Cardiac atrium fibroblast (primary cell): ENCODE measurements at places on chromosomes 13 and 19. TPM values are rescaled to one million over a fixed set of nuclear protein-coding genes. Genes with fewer than 3 reads are reported as not detected.

The ADGRE1 gene
- total RNA-seq, result not detected in 2 replicates

The KLK15 gene
- not detected in 2 replicates for total RNA-seq

The SWSAP1 gene
- total RNA-seq, result 0.18 and 1.3 TPM in 2 replicates

The NUCB1 gene
- total RNA-seq, result 580 and 629 TPM in 2 replicates

The MAG gene
- total RNA-seq, result not detected in 2 replicates

The ZNF43 gene
- 3.1 and 4.7 TPM in 2 replicates for total RNA-seq

The NOTCH3 gene
- total RNA-seq, result 143 and 213 TPM in 2 replicates

The KCNJ14 gene
- total RNA-seq, result 0.36 and 0.49 TPM in 2 replicates

The JAK3 gene
- 13.8 and 17.3 TPM in 2 replicates for total RNA-seq

The ERCC1 gene
- total RNA-seq, result 84.8 and 90.9 TPM in 2 replicates

The ZNF729 gene
- total RNA-seq, result not detected in 2 replicates

The IFT88 gene
- total RNA-seq, result 4.7 and 7.9 TPM in 2 replicates

The FFAR2 gene
- total RNA-seq, result not detected in 2 replicates

The ZNF547 gene
- total RNA-seq, result 3.1 and 5.0 TPM in 2 replicates

The KLK4 gene
- total RNA-seq, result not detected in 2 replicates

The FGF22 gene
- not detected in 2 replicates for total RNA-seq

The TMEM190 gene
- total RNA-seq, result not detected in 2 replicates

The IQCN gene
- 0.81 and 2.0 TPM in 2 replicates for total RNA-seq

The TUBA3C gene
- not detected in 2 replicates for total RNA-seq

The IPO5 gene
- 169 and 178 TPM in 2 replicates for total RNA-seq

The ZNRF4 gene
- total RNA-seq, result not detected in 2 replicates

The C19orf81 gene
- total RNA-seq, result not detected in 2 replicates

The LYL1 gene
- 0.36 and 3.6 TPM in 2 replicates for total RNA-seq

The ZSCAN22 gene
- total RNA-seq, result 1.9 and 2.0 TPM in 2 replicates

The TYROBP gene
- total RNA-seq, result not detected in 2 replicates

The IGSF23 gene
- total RNA-seq, result not detected in 2 replicates

The ZNF135 gene
- 2.7 and 2.9 TPM in 2 replicates for total RNA-seq

The UGGT2 gene
- total RNA-seq, result 38.1 and 49.6 TPM in 2 replicates

The CD33 gene
- total RNA-seq, result not detected in 2 replicates

The CXCL17 gene
- total RNA-seq, result not detected in 2 replicates

The SELENOV gene
- total RNA-seq, result not detected in 2 replicates

The ZNF571 gene
- total RNA-seq, result 0.97 and 1.6 TPM in 2 replicates

The CD22 gene
- total RNA-seq, result not detected in 2 replicates

The COMMD6 gene
- 28.5 and 67.0 TPM in 2 replicates for total RNA-seq

The SERPINE3 gene
- total RNA-seq, result not detected in 2 replicates

The KPTN gene
- total RNA-seq, result 3.7 and 9.0 TPM in 2 replicates

The SCGB2B2 gene
- total RNA-seq, result 5.2 TPM in 1 of 2 replicates, not detected in the other

The ZNF850 gene
- total RNA-seq, result 2.3 and 2.8 TPM in 2 replicates

The CCDC106 gene
- total RNA-seq, result 8.5 and 20.3 TPM in 2 replicates

The CBLC gene
- not detected in 2 replicates for total RNA-seq

The PSMC4 gene
- 94.4 and 110 TPM in 2 replicates for total RNA-seq

The ATP7B gene
- total RNA-seq, result 5.2 and 6.0 TPM in 2 replicates

The ZNF91 gene
- total RNA-seq, result 10.8 and 14.3 TPM in 2 replicates

The MAP4K1 gene
- total RNA-seq, result 0.16 and 0.90 TPM in 2 replicates

The AMER2 gene
- not detected in 2 replicates for total RNA-seq

The POU2F2 gene
- 2.9 TPM in 1 of 2 replicates, not detected in the other for total RNA-seq

The KIR2DL4 gene
- total RNA-seq, result not detected in 2 replicates

The PNPLA6 gene
- 63.4 and 71.9 TPM in 2 replicates for total RNA-seq
